ENCODE measurements at places on chromosomes 7 and 10.

GRCh38 chr7:29080803-29081202 is 65.5 kb downstream of the CPVL start:
- DNase-seq, result no peak

- DNase-seq, result no peak
These were observed 345 bp downstream of the COBL start for GRCh38 chr7:51316262-51316665.

- no peak for DNase-seq
These were observed 107.3 kb upstream of the STARD3NL start for GRCh38 chr7:38070718-38071117.

GRCh38 chr10:132589015-132589414 is 51.4 kb downstream of the INPP5A start:
- DNase-seq, result no peak

GRCh38 chr7:31104361-31105255 is 52.5 kb downstream of the ADCYAP1R1 start:
- DNase-seq, result no peak

DNA sequence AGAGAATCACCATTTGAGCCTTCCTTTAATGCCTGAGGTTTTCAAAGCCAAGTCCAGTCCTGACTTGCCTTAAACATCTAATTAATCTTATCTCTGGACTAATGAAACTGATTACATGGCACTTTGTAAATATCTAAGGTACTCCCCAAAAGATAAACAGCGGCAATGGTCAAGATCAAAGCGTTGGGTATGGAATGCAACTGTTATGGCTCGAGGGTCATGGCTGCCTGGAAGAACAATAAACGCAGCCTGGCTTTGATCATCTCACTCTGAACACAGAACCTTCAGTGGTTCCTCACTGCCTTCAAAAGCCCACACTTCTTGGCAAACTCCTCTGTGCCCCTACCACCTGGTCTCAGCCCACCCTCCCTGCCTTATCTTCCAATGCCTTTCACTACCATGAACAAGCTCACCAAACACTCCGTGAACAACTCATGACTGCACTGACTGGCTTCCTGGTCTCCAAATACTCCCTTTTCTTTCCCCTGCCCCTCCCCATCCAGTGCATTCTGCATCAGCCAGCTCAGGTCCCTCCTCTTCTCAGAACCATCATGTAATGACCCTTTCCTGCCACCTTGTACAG is 150.2 kb upstream of the NFE2L3 start:
- DNase-seq, result no peak

GRCh38 chr7:156179872-156180390 is 367.7 kb upstream of the SHH start:
- DNase-seq, result no peak

DNA sequence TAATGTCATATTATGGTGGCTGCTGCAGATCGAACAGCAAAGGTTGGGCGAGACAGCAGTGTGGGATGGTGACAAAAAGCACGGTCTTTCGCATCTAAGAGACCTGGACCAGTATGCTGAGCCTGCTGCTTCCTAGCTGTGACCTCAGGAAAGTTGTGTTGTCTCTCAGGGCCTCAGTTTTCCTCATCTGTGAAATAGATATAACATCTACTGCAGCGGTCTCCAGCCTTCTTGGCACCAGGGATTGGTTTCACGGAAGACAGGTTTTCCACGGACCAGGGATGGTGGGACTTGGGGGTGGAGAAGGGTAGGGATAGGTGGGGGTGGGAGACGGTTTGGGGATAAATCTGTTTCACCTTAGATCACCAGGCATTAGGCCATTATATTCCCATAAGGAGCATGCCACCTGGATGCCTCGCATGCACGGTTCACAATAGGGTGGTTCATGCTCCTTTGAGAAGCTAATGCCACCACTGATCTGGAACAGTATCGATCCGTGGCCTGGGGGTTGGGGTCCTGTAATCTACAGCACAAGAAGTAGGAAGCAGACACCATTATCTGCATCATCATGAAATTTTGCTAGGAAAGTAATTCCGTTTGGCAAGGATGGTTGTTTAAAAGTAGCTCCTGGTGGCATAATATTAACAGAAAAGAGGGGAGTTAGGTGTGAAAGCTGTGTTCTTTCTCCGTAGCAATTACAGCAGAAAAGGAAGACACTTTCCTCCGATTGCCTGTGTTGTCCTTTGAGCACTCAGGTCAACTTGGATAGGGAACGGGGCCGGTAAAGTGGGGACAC is 10.8 kb downstream of the KLF6 start:
- no peak for DNase-seq

DNA sequence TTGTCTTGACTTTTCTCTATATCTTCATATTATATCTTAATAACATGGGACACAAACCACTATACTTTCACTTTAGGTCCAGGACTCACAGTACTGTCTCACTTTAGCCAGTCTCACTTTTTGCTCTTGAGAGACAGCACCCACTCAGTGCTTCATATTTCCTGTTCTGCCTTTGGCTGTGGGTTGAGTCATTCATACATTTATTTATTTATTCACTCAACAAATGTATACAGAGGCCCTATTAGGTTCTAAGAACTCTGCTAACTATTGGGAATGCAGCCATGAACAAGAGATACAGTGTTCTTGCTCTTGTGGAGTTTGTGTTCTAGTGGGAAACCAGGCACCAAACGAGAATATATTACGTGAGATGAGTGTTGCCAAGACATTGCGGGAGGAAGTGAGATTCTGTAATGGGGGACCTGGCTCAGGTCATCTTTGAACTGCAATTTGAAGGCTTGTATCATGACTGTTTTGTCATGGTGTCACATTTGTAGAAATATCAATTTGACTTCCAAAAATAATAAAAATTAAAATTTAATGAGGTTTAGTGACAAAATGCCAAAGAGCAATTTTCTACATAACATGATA is 190.1 kb downstream of the SDHAF3 start:
- DNase-seq, result no peak

GRCh38 chr7:17998692-17999091 is 29.0 kb downstream of the PRPS1L1 start:
- no peak for DNase-seq

DNA sequence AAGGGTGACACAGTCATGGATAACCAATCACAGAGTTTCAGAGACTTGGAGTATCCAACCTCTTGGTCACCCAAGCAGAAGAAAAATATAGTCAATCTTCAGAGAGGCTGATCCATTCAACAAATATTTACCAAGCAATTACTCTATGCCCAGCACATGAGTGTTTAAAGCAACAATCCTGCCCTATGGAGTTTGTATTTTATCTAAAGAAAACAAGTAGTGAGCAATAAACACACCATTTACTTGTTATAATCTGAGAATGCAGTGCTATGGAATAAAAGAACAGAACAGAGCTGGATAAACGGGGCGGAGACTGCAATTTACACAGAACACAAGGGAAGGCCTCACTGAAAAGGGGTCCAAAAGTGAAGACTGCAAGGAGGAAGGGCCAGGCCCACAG is 63.8 kb downstream of the GRB10 start:
- no peak for DNase-seq

DNA sequence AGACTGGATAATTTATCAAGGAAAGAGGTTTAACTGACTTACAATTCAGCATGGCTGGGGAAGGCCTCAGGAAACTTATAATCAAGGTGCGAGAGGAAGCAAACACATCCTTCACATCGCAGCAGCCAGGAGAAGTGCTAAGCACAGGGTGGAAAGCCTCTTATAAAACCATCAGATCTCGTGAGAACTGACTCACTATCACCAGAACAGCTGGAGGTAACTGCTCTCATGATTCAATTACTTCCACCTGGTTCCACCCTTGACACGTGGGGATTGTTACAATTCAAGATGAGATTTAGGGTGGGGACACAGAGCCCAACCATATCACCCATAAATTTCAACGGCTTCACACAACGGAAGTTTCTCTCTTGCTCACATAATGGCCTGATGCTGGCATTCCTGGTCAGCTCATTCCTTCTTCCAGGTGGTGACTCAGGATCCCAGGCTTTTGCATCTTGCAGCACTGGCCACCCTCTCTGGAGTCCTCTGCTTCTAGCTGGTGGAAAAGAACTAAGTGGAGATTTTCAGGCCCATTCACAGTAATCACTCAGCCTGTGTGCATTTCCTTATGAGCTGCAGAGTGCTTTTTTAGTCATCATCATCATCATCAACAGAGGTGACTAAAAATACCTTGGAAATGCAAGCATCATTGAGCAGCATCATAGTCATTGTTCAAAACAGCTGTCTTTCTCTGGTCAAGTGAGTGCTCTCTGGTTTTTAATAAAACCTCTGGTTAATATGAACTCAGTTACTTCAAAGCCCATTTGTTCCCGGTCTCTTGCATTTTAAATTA is 308.1 kb downstream of the SFMBT2 start:
- DNase-seq, result no peak

DNA sequence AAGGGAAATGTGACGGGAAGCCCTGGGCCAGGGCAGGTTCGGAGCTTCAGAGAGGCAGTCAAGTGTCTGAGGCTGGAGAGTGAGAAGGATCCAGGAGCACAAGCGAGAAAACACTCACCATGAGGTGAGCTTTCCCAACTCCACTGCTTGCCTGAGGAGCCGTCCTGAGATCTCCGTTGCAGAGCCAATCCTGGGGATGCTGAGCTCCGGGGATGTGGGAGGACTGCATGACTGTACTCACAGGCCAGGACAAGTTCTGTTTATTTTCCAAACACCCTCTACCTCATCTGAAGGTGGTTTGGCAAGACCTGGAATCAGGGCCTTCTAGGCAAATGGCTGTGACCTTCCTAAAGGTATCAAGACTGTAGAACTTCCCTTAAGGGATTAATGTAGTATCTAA is 38.7 kb downstream of the GLI3 start:
- DNase-seq, result no peak

All from germinal center (tissue), 1 donor.